Hypothalamus (tissue), 51 donors: ENCODE measurements at places on chromosomes 11 and 22.

- no peak for DNase-seq
Observed at GRCh38 chr11:17224727-17225126, 16.9 kb upstream of the PIK3C2A start.

GRCh38 chr11:118145285-118146227 is 7.1 kb downstream of the SCN4B start:
- peak; percentile 75 for DNase-seq

GRCh38 chr11:132490978-132491377 is 1041.3 kb downstream of the OPCML start:
- DNase-seq: no peak

DNA sequence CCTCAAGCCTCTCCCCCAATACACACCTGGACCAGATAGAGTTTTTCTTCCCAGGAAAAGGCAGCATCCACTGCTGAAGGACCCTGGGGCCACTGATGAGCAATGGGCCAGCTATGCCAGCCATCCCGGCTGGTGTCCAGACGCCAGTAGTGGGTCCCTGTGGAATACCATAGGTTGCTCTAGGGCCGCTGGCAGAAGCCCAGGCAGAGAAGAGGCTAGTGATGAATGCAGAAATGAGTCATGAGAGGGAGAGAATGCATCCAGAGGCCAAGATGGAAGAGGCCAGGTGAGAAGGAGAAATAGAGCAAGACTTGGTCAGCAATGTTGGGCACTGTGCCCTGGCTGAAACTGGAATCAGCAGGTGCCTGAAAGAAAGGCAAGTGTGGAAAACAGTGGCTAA is 8.9 kb downstream of the HPX start:
- DNase-seq: no peak

DNA sequence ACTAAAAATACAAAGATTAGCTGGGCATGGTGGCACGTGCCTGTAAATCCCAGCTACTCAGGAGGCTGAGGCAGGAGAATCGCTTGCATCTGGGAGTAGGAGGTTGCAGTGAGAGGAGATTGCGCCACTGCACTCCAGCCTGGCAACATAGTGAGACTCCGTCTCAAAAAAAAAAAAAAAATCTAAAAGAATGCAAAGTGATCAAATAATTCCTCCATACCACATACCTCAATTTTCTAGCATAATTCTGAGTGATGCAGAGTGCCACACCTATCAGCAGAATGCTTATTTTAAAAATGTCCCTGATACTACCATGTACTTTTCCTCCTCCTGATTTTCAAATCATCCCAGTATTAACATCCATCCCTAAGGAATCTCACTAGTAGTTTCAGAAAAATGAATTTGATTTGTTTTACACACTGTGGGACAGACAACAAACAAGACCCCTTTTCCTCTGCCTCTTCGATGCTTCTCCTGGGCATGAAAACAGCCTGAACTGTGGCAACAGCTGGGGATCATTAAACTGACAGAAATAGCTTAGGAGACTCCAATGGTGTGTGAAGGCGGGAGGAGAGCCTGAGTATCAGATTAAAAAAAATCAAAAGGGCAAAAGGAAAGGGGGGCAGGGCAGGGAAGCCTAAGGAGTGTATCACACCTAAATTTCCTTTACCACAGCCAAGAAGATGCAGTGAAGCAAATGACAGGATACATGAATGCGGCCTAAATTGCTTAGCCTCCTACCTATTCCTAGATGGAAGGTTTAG is 114.7 kb downstream of the SGSM3 start:
- DNase-seq: no peak

DNA sequence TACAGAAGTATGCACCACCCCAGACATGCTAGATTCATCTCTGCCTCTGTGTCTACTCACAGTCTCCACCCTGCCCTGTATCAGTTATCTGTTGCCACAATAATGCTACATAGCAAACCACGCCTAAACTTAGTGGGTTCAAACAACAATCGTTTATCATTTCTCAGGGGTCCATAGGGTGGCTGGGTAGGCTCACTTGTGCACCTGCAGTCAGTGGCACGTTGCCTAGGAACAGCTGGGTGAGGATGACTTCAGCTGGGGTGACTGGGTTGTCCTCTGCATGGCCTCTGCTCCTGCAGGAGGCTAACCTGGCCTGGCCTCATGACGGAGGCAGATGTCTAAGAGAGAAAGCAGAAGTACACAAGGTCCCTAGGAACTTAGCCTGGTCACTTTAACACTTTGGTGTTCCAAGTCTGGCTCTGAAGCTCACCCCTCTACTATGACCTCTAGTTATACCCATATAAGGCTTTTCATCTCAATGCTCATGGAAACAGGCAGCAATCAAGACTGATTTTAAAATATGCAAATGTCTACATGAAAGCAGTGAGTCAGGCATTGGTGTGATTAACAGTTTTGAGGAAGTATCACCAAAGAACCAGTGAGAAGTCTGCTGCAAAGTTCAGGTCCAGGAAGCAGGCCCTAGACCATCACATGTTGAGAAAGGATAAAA is 10.7 kb downstream of the OLFML1 start:
- DNase-seq: no peak

- DNase-seq: no peak
Observed at GRCh38 chr22:20584872-20585638, 77.6 kb downstream of the MED15 start.

DNA sequence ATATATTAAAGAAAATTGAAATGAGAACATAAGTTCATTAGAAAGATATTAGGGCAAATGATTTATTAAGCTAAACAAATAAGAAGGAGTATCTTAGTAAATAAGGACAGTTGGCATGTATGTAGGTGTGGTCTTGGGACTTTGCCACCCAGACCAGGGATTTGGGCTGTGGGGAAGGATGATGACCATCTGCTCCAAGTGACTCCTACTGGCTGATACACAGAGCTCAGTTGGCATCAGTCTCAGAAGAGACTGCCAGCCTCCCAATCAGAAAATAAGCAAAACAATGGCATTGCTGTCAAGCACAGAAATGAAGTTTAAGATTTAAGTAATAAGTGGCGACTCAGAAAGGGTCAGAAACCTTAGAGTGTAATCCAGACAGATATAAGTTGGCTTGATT is 49.5 kb downstream of the PAX6 start:
- no peak for DNase-seq

DNA sequence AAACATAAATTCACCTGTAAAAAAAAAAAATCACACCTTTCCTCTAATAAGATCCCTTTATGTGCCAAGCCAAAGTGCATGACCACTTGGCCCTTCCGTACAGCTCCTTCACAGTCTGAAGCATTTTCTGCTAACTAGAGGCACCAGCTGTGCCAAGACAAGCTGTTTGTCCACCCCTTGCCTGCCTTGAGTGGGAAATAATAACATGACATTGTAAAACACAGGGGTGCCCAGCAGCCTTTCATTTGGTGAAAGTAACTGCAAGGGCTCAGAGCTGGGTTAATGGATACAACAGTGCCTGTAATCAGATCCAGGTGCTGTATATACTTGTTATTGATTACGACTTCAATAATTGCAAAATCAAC is 59.2 kb downstream of the DDIAS start:
- no peak for DNase-seq

- no peak for DNase-seq
Observed at GRCh38 chr11:113272281-113272680, 42.1 kb upstream of the TTC12 start.

GRCh38 chr11:92443199-92443598 is 218.6 kb downstream of the FAT3 start:
- DNase-seq: no peak

- DNase-seq: no peak
Observed at GRCh38 chr11:117669062-117669461, 128.0 kb downstream of the DSCAML1 start.

GRCh38 chr11:65420979-65421793 is 1.4 kb upstream of the NEAT1 start:
- DNase-seq: peak; percentile 68

GRCh38 chr22:24953384-24954113 is 1.0 kb downstream of the KIAA1671 start:
- no peak for DNase-seq

- DNase-seq: no peak
Observed at GRCh38 chr22:36258701-36259614, 6.0 kb downstream of the APOL1 start.

DNA sequence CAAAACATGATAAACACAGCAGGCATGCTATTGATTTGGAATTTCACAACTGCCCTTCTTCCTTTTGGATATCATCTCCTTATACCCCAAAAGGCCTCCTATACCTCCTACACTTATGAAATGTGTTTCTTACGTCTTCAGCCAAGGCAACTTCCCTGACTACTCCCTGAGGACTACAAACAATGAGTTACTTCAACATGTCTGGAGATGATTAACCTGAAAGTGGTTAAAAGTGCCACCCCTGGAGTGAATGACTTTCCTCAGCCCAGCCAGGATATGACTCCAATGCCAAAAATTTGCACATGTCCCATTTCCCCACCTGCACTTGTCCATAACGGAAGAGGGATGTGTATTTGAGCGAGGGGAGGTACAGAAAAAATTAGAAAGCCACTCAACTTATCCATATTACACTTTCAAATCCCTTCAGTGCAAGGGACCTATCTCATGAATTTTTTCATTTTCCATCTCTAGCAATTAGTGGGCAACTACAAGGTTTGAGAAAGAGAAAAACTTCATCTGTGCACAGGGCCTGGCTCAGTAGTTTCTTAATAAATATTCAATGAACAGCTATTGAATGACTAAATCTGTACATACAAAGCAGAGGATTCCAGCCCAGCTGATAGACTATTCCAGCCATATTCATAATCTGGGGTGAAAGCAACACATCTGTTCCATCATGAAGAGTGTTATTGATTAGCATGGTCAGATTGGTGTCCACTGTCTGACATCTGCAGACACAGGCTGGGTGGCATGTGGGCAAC is 36.8 kb downstream of the KIRREL3 start:
- DNase-seq: no peak

DNA sequence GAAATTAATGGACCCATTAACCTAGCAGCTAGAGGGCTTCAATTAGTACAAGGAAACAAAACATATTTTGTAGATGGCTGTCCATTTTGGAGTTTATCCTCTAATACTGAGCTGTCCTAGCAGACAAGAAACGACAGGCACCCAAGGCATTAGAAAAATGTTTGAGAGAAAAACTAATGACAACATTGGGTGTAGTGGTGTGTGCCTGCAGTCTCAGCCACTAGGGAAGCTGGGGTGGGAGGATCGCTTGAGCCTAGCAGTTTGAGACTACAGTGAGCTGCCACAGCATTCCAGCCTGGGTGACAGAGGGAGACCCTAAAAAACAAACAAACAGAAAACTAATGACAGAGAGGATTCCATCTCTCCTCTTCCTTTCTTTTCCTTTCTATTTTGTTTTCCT is 1.5 kb downstream of the A4GALT start:
- no peak for DNase-seq

DNA sequence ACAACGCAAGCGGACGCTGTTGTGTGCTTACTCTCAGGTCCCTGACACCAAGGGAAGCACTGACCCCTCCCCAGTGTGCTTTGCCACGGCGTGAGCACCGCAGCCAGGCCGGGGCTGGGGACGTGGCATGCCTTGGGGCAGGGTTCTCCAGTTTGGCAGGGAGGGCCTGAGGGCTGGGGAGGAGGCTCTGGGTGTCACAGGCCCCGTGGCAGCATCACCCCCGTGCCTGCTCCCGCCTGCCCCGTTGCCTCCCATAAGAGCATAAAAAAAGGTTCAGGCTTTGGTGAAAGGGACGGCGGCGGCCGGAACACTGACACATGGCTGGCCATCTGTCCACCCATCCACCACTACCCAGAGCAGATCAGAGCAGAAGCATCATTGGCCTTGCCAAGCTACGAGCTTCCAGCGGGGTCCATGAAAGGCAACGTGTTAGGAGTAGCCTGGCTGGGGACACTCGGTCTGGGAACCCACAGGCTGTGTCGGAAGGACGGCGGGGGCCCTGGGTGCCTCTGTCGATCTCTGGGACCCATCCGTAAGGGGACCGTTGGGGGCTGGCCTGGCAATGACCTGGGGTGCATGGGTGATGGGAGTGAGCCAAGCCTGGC is 183.0 kb downstream of the IGLL1 start:
- DNase-seq: no peak
